ENCODE measurements at places on chromosomes 2 and 18. TPM values are rescaled to one million over a fixed set of nuclear protein-coding genes. Genes with fewer than 3 reads are reported as not detected.

MRPS5 gene
- 72.9 TPM for total RNA-seq

ADRA2B gene
- total RNA-seq = 0.09 TPM

NEB gene
- total RNA-seq = 0.20 TPM

ZNF804A gene
- not detected for total RNA-seq

MERTK gene
- 1.9 TPM for total RNA-seq

ALLC gene
- not detected for total RNA-seq

CNTNAP5 gene
- not detected for total RNA-seq

ONECUT2 gene
- total RNA-seq = 0.33 TPM

FSHR gene
- not detected for total RNA-seq

LTBP1 gene
- 29.6 TPM for total RNA-seq

PLCL1 gene
- not detected for total RNA-seq

ATP6V1B1 gene
- 2.7 TPM for total RNA-seq

GPR45 gene
- not detected for total RNA-seq

SERPINB12 gene
- not detected for total RNA-seq

PLGLB2 gene
- total RNA-seq = 0.23 TPM

MPV17 gene
- 95.8 TPM for total RNA-seq

FRZB gene
- 0.12 TPM for total RNA-seq

OSR1 gene
- total RNA-seq = 6.6 TPM

PTH2R gene
- total RNA-seq = not detected

COL3A1 gene
- total RNA-seq = 0.09 TPM

CAB39 gene
- total RNA-seq = 54.2 TPM

FSIP2 gene
- total RNA-seq = not detected

FHOD3 gene
- 2.4 TPM for total RNA-seq

SULT1C2 gene
- total RNA-seq = 0.59 TPM

SERPINB11 gene
- not detected for total RNA-seq

ABCG8 gene
- total RNA-seq = not detected

SH3BP4 gene
- total RNA-seq = 43.6 TPM

TMEM17 gene
- total RNA-seq = 4.6 TPM

TTL gene
- total RNA-seq = 39.9 TPM

RAB12 gene
- total RNA-seq = 30.6 TPM

CXCR1 gene
- not detected for total RNA-seq

DCC gene
- not detected for total RNA-seq

CCDC85A gene
- total RNA-seq = 0.26 TPM

SDC1 gene
- total RNA-seq = 148 TPM

PSMA8 gene
- total RNA-seq = not detected

HRH4 gene
- total RNA-seq = not detected

PIGN gene
- total RNA-seq = 7.5 TPM

SKOR2 gene
- not detected for total RNA-seq

DPP10 gene
- total RNA-seq = not detected

FAM110C gene
- 0.14 TPM for total RNA-seq

CYS1 gene
- total RNA-seq = 1.1 TPM

RESP18 gene
- not detected for total RNA-seq

DYSF gene
- total RNA-seq = 0.50 TPM

DSG1 gene
- not detected for total RNA-seq
